ENCODE measurements at places on chromosomes 11 and 22. TPM values are rescaled to one million over a fixed set of nuclear protein-coding genes. Genes with fewer than 3 reads are reported as not detected.

LDHAL6A gene
- total RNA-seq = not detected

NTM gene
- total RNA-seq = not detected

BTBD18 gene
- not detected for total RNA-seq

TSSK2 gene
- not detected for total RNA-seq

GRCh38 chr22:28247667-28248363 is 328.8 kb upstream of the PITPNB start:
- no peaks in the 10 kb centered on the region for H3K4me1 ChIP-seq
- H3K4me3 ChIP-seq = no peak overlapping the region

DNA sequence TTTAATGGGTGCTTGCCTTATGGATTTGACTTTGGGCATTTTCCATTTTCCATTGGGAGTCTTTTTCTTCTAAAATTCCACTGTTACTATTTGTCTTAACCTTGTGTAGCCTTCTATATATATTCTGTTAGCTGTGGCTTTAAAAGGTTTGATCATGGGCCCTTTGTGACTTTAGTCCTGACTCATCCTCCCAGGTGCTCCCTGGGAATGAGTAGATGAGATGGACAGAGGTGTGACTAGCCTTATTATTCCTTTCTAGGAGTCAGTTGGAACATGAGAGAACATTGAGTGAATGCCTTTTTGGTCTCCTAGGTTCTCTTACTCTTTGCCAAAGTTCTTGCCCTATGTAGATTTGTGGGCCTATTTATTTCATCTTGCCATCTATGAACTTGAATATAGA is 39.0 kb downstream of the DDX10 start:
- peaks cover 49% of the 10 kb centered on the region for H3K36me3 ChIP-seq
- no peaks in the 10 kb centered on the region for H3K4me1 ChIP-seq
- no peak overlapping the region for H3K27ac ChIP-seq
- DNase-seq = no peak
- no peak overlapping the region for H3K4me3 ChIP-seq
- H3K27me3 ChIP-seq = no peaks in the 10 kb centered on the region

DNA sequence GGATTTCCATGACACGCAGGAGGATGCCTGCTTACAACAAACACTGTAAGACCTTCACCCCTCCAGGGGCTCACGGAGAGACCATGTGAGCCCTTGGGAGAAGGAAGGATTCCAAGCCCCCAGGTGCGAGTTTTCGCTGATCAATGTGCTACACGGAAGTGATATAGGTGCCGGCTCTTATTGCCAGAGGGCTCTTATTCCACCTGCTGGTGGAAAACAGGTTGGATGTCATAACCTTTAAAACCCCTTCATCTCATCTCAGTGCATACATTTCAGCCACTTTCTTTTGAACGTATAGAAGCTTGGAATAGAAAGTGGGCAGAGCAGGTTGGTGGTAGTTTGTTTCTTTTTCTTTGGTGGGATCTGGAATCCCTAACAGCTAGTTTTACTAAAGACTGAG is 25.8 kb downstream of the LAYN start:
- H3K27ac ChIP-seq = no peak overlapping the region
- no peak overlapping the region for H3K4me3 ChIP-seq
- DNase-seq = no peak

- H3K27ac ChIP-seq = no peak overlapping the region
- DNase-seq = no peak
- no peak overlapping the region for H3K4me3 ChIP-seq
- H3K27me3 ChIP-seq = no peaks in the 10 kb centered on the region
- no peaks in the 10 kb centered on the region for H3K4me1 ChIP-seq
- H3K36me3 ChIP-seq = no peaks in the 10 kb centered on the region
Measured at GRCh38 chr11:82701847-82702520, 31.7 kb downstream of the FAM181B start.

- no peaks in the 10 kb centered on the region for H3K4me1 ChIP-seq
- no peak overlapping the region for H3K4me3 ChIP-seq
- no peaks in the 10 kb centered on the region for H3K27me3 ChIP-seq
Measured at GRCh38 chr11:109148669-109149068, 273.3 kb upstream of the C11orf87 start.

DNA sequence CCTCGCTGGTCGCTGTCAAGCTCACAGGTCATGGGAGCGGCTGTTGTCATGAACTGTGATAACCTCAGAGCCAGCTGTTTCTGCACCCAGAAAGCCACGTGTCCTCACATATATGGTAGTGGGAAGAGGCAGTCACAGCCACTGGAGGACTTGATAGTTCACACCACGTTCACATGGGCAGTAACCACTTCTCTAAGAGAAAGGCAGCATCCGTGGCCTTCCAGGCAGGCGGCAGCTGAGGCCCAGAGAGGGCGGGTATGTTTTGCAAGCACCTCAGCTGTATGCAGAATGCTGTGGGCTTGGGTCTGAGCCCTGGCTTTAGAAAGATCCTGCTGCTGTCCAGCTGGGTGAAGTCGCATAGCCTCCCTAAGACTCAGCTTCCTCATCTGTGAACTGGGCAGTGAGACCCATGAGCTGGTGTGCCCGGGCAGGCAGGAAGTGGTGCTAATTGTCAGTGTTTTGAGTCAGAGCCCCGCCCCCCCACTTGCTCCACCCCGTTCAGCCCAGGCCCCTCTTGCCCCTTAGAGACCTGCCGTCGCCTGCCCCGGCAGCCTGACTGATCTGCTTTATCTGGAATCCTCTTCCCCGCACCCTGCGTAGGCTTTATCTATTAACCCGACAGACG is 13.3 kb downstream of the TTC38 start:
- no peak overlapping the region for H3K4me3 ChIP-seq
- H3K27ac ChIP-seq = no peak overlapping the region
- H3K27me3 ChIP-seq = no peaks in the 10 kb centered on the region
- H3K36me3 ChIP-seq = peaks cover 30% of the 10 kb centered on the region

DNA sequence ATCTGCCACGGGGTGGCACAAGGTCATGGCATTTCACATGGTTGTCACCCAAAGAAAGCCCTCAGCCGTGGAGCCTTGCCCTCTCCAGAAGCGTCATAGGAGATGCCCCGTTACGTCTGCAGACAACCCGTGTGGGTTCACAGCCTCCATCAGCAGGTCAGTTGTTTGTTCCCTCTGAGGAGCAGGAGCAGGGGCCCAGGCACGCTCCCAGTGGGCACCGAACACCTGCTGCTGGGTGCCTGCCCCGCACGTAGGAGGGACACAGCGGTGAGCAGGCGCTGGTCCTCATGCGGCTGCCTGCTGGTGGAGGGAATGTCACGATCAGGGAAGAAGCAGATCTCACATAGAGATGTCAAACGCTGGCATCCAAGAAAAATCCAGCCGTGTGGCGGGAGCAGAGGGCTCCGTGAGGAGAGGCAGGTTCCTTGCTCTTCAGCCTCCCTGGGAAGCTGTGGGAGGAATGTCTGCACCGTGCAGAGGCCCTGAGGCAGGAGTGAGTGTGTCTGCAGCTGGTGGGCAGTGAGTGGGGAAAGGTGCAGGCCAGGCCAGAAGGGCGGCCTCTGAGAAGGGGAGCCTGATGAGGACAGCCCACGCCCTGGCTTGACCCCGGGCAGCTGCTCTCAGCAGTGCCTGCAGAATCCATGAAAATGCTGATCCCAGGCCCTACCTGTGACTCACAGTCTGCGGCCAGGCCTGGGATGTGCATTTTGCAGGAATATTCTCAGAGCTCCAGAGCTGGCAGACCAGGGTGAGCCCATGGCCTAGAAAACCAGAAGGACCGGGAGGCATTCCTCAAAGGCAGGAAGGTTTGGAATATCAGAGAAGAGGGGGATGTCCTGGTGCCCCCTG is 36.4 kb upstream of the TH start:
- no peak overlapping the region for H3K27ac ChIP-seq
- peaks cover 6% of the 10 kb centered on the region for H3K4me1 ChIP-seq
- H3K36me3 ChIP-seq = no peaks in the 10 kb centered on the region

GRCh38 chr11:64251016-64251752 is at the start of gene PLCB3:
TSS of gene PLCB3 (plus strand) at chr11:64251530. CDS start at chr11:64251650, 120 bp downstream.
- DNase-seq = peak; percentile 54
- H3K4me1 ChIP-seq = peaks cover 44% of the 10 kb centered on the region
- peak within 1 kb of the TSS; percentile 78 for H3K4me3 ChIP-seq
- no peak within 1 kb of the TSS for H3K27ac ChIP-seq
- no peaks in the 10 kb centered on the region for H3K27me3 ChIP-seq
- no peaks in the 10 kb centered on the region for H3K36me3 ChIP-seq

All from CD4-positive, alpha-beta T cell (primary cell).